T-cell (primary cell): ENCODE measurements at places on chromosomes 1 and 21.

DNA sequence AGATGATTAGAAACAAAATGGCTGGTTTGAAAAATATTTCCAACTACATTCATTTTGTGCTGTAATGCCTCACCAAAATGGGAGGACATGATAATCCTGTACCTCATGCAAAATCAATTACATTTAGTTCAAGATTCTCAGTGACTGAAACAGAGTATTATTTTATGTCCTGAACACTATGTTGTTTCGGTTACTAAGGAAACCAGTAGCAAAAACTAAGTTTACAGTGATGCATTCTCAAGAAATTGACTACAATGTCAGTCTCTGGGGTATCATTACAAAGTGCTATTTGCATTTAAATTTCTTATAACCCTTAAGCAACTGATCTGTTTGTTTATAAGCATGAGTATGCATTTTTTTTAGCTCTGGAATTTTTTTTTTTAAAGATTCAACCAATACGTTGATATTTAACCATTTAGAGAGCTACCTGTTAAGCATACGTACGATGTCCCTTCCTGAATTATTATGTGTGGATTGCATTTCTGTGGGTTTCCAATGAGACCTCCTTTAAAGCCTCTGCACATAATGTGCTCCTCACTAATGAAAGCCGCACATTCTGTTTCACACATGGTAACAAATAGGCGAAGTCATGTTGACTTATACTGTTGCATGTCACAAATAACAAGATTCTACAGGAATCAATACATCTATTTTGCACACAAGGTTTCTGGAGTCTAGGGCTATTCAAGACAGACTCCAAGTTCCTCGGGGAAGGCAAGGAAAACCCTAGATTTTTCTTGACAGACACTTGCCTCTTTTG is 1035.7 kb downstream of the ADGRL2 start:
- no peak for DNase-seq

DNA sequence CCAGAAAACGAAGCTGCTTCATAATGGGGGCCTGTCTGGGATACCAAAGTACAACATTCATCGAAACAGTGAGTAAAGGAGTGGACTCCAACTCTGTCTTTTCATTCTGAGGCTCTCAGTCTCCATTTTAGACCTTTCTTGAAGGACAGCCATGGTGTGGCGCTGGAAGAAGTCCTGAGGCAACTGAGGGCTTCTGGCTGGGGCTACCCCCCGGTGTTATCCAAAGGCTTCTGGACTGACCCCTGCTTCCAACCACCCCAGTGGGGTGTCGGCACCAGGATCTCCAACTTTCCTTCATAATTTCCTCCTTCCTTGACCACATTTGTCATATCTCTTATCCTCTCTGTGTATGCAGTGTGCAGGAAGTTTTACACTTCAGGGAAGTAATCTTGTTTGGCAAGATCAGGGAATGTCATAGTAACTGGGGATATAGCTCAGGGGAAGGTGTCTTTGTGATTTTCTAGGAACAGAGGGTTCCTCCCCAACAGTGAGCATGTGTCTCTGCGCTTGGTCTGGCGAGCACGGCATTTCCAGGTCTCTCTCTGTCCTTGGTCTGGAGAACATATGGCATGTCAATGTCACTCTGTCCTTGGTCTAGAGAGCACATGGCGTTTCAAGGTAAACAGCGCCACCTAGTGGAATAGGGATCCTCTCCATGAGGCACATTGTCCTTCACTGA is 19.4 kb upstream of the BSDC1 start:
- DNase-seq: peak; percentile 64

DNA sequence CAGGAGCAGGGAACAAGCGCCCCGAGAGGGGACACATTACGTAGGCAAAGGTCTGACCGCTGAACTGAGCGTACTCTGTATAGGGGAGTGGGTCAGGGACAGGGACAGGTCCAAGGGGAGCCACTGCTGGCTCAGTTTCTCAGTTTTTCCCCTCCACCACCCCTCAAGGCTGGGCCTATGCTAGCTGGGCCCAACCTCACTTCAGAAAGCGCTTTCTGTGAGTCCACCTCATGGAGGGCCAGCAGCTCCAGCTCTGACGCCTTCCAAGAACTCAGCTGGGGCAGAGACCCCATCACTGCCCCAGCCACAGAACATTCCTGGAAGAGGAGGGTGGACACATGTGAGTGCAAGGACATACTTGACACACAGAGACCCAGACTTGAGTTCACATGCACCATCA is 242.0 kb downstream of the FOXD2 start:
- DNase-seq: no peak

DNA sequence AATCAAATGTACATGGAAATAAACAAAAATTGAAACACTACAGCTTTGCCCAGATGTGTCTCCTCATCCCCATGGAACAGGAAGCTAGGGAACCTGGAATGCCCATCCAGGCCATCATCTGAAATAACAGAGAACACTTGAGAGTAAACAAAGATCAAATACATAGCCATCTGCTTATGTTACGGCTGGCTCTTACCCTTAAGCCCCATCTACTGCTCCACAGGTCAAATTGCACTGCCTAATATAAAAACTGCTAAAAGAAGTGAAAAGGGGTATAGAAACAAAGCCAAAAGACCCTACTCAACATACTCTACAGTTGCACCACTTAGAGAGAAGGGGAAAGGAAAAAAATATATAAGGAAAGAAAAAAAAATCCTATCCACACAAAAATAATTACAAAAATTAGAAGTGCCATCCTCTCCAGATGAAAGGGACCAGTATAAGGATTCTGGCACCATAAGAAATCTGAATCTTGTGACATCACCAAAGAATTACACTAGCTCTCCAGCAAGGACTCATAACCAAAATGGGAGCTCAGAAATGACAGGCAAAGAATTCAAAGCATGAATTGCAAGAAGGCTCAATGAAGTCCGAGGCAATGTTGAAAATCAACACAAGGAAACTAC is 26.9 kb downstream of the OR6Y1 start:
- no peak for DNase-seq

GRCh38 chr1:208935517-208936187 is 647.9 kb upstream of the CAMK1G start:
- no peak for DNase-seq

DNA sequence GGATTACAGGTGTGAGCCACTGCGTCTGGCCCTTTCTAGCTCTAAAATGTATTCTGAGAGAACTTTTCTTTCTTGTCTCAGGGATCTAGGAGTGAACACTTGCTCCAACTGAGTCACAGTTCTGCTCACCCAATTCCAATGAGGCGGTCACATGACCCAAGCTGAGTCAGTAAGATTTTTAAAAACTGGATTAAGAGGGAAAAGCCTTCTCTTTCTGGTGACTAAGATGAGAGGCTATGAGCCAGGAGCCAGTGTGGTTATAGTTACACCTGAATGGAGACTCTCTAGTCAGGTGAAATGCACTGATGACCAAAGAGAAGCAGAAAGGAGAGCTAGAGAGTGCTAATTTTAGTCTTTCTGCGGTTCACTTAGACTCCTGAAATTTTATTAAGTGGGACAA is 9.5 kb upstream of the DEPDC1 start:
- no peak for DNase-seq

GRCh38 chr1:191520345-191520744 is 637.9 kb upstream of the RGS18 start:
- no peak for DNase-seq

- DNase-seq: no peak
Measured at GRCh38 chr1:36740446-36740845, 257.7 kb upstream of the CSF3R start.
